Stimulated activated CD4-positive, alpha-beta T cell treated with anti-CD3 and anti-CD28 coated beads, Interleukin-1b, Interleukin-23, amount 100 ng/mL, for 1 hour (primary cell): ENCODE measurements at places on chromosomes 4 and X.

GRCh38 chrX:51144828-51145442 lies 187.7 kb upstream of the NUDT10 start:
- no peak for DNase-seq

GRCh38 chr4:157221895-157222770 lies 1.6 kb downstream of the GRIA2 start:
- DNase-seq = no peak

DNA sequence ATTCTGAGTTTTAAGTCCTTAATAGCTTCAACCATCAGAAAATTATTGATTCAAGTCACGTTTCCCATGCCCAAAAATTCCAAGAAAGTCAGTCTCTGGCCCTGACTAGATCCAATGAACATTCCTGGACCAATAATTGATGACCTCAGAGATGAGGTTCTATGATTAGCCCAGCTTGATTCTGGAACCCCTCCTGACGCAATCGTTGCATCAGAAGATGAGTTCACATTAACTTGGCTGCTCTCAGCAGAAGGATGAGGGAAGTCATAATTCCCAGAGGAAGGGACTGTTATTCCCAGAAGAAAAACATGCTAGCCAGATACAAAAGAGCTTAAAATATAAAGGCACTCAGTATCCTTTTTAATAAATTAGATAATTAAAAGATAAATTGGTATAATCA lies 34.3 kb upstream of the CPEB2 start:
- DNase-seq = no peak

- no peak for DNase-seq
Observed at GRCh38 chr4:19401301-19402080, 850.2 kb upstream of the SLIT2 start.

- no peak for DNase-seq
Observed at GRCh38 chr4:107815158-107815557, 9.6 kb upstream of the SGMS2 start.

DNA sequence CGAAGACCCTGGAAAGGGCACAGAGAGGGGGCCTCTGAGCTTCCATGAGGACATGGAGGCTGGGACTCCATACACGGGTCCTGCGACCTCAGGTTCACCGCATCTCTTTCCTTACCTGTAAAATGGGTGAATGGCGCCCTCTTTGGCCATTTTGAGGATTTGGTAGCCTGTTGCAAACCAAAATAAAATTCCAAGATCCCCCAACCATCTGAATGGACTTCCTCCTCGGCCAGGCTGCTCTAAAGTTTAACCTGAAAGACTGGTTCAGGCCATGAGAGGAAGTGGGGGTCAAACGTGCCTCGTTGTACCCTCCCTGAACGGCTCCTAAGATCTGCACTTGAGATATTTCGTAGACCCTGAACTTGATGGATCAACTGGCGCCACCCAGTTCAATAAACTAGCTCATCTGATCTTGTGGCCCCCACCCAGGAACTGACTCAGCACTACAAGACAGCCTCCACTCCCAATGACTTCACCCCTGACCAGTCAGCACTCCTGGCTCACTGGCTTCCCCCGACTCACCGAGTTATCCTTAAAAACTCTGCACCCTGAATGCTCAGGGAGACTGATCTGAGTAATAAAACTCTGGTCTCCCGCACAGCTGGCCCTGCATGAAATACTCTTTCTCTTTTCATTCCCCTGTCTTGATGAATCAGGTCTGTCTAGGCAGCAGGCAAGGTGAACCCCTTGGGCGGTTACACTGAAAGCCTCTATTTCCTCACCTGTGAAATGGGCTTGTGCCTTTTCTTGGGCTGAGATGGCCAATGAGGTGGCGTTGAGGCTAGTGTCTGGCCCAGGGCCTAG lies 32.9 kb upstream of the GPR78 start:
- no peak for DNase-seq

DNA sequence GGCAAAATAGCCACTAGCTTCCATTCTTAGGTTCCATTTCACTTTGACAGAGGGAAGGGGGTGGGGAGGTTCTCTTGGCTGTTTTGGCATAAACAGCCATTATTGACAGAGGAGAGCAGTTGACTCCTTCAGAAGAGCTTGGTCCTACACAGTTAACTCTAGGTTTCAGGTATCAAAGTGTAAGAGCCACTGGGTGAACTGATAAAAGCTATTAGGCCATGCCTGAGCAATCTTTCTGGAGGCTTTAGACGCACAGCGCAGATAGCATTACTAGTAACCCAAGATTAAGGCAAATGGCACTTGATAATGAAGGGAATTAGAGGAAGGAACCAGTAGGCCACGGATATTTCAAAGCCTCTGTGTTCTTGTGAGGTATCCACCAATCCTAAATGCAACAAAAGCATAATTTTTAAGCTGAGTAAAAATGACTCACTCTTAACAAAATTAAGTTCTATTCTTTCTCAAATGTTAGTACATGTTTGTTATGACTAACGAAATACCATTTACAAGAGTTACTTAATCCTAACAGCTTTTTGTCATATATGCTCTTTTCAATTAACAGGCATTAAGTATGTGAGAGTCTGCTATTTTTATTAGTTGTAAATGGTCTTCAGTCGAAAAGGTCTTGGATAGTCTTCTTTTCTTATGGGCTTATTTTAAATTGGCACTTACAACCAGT lies 53.6 kb downstream of the SLC7A11 start:
- no peak for DNase-seq

GRCh38 chrX:311156-312129 lies 7.2 kb downstream of the GTPBP6 start:
- DNase-seq = no peak

DNA sequence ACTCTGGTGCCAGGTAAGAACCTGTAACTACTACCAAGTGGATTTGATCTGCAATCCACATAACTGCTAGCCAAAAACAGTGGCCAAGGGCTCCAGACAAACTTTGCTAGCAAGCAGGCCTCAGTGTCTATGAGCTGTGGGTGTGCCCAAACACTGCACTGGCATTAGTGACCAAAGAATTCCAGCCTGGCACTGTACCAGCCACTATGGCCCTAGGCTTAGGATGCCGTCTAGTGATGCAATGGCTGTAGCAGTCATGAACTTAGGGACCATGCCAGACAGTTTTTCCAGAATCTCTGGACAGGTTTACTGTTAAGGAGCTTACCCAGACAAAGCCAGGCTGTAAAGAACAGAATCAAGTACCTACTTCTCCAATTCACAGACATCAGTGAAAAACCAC lies 33.7 kb upstream of the PRR27 start:
- DNase-seq = no peak

- DNase-seq = no peak
Observed at GRCh38 chrX:70088751-70089150, 26.5 kb downstream of the OTUD6A start.

GRCh38 chr4:165440415-165441158 lies 61.8 kb downstream of the CPE start:
- no peak for DNase-seq

GRCh38 chr4:159051245-159052071 lies 51.4 kb upstream of the RAPGEF2 start:
- no peak for DNase-seq

- no peak for DNase-seq
Observed at GRCh38 chr4:3256230-3257102, 7.5 kb downstream of the MSANTD1 start.

- no peak for DNase-seq
Observed at GRCh38 chr4:37392521-37393255, 148.1 kb downstream of the NWD2 start.

GRCh38 chrX:111375747-111376146 lies 36.2 kb downstream of the DCX start:
- DNase-seq = no peak

- no peak for DNase-seq
Observed at GRCh38 chrX:538311-538710, 92.3 kb upstream of the SHOX start.

DNA sequence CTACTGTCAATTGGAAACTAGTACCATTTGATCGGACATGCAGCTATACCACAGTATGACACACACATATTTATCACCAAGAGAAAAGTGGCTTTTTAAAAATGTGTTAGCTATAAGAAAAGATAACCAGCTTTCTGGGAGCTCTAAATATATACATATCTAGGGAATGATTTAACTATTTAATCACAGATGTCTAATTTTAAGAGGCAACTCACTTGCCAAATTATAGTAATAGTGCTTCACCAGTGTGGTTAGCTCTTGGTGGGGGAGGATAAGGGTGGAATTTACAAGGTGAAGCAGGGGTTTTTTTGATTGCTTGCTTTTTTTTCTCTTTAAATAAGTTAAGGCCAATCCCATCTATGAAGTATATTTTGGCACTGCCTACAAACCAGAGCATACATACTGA lies 547.7 kb upstream of the DIPK2B start:
- no peak for DNase-seq

DNA sequence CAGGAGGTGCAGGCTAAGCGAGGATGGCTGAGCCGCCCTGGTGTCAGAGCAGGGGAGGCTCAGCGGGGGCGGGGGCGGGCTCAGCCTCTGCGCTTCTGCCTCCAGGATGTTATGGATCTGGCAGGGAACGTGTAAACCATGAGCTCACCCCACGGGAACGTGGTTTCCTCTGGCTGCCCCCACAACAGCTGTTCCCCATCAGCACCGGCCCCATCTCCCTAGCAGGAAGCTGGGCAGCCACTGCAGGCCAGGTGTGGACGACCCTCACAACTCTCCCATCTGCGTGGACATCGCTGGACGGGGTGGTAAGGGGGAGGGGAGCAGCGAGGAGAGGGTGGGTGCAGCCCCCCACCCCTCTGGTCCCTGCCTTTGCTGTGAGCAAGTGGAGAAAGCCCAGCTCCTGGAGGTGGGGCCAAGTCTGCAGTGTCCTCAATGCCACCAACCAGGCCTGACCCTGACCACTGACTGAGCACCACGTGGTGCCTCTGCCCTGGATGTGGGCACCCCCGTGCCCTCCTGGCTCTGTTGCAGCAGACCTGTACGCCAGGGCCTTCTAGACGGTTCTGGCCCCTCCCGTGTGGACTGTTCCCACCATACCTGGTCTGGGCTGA lies 28.1 kb upstream of the SPON2 start:
- DNase-seq = no peak

DNA sequence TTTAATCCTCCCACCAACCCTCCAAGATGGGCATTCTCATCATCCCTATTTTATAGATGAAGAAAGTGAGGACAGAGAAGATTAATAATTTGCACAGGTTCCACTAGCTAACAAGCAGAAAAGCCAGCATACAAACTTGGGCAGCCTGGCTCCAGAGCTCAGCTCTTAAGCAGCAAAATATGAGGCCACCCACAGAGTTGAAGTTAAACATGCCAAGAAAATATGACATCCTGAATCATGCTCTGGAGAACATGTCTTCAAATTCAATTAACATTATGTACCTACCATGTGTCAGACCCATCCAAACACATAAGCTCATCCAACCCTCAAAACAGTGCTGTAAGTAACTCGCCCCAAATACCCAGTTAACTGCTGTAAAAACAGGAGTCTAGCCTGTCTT lies 33.9 kb downstream of the USP46 start:
- no peak for DNase-seq

DNA sequence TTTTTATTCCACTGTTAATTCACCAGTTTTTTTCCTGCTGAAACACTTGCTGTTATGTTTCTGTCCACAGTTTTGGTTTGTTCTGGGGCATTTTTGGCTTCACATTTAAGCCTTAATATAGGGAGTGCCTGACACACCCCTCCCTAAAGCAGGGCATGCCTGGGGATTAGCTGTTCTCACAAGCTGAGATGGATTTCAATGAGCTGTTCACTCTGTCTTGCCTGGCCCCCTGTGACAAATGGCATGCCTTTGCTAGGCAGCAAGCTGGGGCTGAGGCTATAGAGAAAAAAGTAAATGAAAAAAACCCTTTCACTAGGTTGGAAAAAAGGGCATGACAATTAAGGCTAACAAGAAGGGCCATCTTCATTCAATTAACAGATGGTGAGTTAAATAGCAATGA lies 22.4 kb downstream of the LPAR4 start:
- no peak for DNase-seq

DNA sequence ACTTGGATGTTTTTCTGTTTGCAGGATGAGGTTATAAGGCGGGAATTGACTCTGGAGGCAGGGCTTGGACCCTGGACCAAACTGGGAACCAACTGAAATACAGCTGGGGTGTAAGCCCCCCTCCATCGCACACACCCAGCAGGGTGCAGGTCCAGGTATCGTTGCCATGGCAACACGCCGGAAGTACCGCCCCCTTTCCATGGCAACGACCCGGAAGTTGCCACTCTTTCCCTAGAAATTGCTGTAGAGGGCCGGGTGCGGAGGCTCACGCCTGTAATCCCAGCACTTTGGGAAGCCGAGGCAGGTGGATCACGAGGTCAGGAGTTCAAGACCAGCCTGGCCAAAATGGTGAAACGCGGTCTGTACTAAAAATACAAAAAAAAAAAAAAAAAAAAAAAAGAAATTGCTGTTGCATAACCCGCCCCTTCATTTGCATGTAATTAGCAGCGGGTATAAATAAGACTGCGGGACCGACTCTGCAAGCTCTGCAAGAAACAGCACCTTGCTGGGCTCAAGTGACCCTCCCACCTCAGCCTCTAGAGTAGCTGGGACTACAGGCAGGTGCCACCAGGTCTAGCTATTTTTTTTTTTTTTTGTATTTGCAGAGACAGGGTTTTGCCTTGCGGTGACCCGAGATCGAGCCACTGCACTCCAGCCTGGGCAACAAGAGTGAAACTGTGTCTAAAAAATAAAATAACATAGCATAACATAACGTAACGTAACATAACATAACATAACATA lies 139.6 kb downstream of the CRLF2 start:
- no peak for DNase-seq

DNA sequence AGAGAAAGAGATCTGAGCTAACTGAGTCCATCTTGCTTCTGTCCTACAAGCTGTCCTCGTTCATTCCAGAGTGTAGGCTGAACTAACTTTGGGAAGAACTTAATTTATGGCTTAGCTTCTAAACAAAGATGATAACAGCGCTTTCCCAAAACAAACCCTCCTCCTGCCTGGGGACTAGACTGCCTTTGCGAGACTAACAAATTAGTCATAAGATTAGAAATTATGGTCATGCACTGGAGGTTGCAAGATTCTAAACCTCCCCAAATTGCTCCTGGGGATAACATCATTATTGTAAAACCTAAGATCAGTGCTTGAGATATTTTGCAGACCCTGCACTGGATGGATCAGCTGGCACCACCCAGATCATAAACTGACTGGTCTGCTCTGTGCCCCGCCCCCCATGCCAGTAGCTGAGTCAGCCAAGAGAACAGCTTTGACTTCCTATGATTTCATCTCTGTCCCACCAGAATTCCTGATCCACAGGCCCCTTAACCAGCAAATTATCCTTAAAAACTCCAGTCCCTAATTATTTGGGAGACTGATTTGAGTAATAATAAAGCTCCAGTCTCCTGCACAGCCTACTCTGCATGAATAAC lies 883.3 kb downstream of the TRIML1 start:
- DNase-seq = no peak

- no peak for DNase-seq
Observed at GRCh38 chr4:81512001-81512756, 40.5 kb upstream of the RASGEF1B start.

- no peak for DNase-seq
Observed at GRCh38 chr4:2290974-2291704, 29.2 kb upstream of the MXD4 start.

DNA sequence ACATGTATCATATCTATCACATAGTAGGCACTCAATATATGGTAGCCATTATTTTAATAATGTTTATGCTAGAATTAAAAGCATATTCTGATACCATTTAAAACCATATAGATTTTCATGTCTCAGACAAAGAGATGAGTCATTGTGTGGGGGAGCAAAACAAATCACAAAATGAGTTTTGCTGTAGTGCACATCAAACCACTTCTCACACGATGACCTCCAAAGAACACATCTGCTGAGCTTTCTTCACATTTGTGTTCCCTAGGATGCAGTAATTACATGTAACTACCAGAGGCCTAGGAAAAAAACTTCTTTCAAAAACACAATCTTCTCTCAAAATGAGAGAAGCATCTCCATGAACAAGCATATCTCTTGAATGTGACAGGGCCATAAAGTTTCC lies 56.1 kb upstream of the BRS3 start:
- no peak for DNase-seq
